ENCODE measurements at places on chromosomes 3 and 15. TPM values are rescaled to one million over a fixed set of nuclear protein-coding genes. Genes with fewer than 3 reads are reported as not detected.

- DNase-seq: peak; percentile 70
Observed at GRCh38 chr3:177753451-177754155, 556.3 kb upstream of the TBL1XR1 start.

- no peak for DNase-seq
Observed at GRCh38 chr3:72015463-72015862, 230.5 kb upstream of the PROK2 start.

- DNase-seq: no peak
Observed at GRCh38 chr15:65690173-65690572, 68.4 kb downstream of the SLC24A1 start.

- DNase-seq: no peak
Observed at GRCh38 chr3:137760341-137761098, 3.6 kb upstream of the SOX14 start.

DNA sequence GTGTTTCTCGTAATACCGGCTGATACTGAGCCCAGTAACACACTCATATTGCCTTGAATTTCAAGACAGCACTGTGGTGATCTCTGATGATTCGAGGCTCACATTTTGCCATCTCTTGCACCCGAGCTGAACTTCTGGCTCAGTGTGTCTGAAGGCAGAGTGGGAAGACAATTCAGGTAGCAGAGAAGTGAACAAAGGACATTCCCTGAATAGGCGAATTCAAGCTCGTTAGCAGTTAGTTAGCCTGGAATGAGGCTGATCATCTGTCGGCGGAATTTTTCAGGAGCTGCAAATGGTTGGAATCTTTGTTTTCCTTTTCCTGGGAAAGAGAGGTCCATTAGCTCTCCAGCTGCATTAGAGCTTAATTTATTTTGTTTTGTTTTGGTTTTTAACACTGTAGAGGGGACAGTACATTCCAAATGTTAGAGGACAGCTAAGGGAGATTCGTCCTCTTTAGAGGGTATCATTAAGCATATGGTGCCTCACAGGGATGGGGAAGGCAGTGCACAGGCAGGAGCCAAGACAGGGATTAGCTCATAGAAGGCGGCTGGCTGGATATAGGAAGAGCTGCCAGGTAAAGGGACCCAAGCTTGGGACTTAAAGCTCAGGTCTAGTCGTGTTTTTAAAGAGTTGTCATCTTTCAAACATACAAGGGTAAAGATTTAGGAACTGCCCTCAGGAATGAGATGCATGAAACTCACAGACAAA, 119.7 kb upstream of the DLG1 start:
- no peak for DNase-seq

DNA sequence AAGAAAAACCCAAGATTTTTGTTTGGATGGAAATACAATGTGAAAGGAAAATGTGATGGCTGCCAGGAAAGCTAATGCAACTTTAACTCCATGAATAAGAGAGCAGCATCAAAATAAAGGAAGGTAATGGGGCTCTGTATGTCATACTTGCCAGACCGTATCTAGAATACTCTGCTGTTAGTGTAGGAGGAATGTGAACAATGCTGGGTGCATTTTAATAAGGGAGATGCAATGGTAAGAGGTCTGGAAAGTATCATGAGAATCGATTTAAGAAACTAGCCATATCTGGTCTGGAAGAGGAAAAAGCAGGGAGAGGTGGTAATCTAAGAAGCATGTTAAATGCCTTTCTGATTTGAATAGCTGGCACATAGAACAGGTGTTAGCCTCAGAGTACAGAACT, 239.6 kb downstream of the GBE1 start:
- no peak for DNase-seq

DNA sequence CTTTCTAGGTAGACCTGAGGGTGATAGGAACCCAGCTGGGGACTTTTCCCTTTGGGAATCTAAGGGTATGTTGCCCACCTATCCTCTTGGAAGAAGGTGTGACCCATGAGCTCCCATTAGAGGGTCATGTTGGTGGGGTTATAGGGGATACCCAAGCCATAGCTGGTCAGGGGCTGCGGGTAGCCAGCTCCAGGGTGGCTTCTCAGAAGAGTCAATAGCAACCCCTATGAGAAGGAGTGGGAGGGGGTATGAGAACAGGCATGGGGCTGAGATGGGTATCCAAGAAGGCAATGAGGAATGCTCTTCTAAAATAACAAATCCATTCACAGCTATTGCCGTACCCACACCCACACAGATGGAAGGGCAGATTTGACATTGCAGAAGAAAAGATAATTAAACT, 217.8 kb downstream of the UACA start:
- no peak for DNase-seq

DNA sequence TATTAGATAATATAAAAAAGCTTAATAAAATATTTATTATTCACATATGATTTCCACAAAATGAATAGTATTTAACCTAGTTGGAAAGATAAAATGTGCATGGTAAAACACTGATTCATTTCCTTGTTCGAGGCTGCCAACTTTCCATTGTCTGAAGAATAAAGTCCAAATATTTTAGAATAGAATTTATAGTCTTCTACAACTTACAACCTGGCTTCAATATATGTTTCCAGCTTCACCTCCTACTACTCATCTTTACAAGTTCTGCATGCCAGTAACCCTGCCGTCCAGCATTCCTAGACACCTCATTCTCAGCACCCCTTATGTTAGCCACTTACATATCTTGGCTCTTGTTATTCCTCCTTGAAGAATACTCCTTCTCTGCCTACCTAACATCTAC, 244.5 kb downstream of the FGF12 start:
- DNase-seq: no peak

ANKDD1A gene
- 4.6 TPM for total RNA-seq

DNA sequence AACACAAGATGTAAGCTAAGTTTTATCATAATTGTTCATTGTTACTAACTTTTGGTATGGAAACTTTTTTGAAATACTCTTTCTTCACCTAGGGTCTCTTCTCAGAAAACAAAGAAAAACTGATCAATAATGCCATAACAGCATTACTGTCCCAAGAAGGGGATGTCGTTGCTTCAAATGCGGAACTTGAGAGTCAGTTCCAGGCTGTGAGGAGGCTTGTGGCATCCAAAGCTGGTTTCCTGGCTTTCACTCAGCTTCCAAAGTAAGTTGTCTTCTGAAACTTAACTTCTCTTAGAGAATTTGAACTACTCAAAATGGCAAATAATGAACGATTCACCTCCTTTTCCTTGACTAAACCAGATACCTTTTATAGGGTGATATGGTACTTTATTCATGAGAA, 39.3 kb downstream of the DNAJC13 start:
- no peak for DNase-seq

Measured in myocyte (in vitro differentiated cells).